ENCODE measurements at places on chromosomes 16 and 17.

- peak; percentile 55 for DNase-seq
Measured at GRCh38 chr17:77375917-77376651, 235.3 kb downstream of the SEC14L1 start.

DNA sequence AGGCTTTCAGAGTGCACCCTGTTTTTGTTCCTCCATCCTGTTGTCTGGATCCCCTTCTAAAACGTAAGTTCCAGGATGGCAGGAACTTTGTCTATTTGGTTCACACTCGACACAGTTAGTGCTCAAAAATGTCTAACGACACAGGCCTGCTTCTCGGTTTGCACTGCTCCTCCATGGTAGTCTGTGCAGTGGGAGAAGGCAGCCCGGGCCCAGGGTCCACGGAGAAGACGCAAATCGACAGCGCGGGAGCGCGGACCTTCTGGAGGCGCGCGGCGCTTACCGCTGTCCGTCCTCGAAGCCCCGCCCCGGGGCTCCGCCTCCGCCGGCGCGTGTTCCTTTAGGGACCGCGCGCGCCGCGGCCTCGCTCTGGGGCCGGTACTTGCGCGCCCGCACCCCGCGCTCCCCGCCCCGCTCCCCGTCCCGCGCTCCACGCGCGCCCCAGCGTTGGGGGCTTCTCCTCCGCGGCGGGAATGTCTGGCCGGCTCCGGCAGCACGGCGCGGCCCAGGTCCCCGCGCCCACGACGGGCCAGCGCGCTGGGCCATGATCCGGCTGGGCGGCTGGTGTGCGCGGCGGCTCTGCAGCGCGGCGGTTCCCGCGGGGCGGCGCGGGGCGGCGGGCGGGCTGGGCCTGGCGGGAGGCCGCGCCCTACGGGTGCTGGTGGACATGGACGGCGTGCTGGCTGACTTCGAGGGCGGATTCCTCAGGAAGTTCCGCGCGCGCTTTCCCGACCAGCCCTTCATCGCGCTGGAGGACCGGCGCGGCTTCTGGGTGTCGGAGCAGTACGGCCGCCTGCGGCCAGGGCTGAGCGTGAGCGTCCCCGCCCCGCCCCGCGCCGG is at the start of gene NT5M:
NT5M (plus strand) TSS at position 364 of the 837 bp plus-strand sequence; CDS start at position 542, 178 bp downstream.
- peak; percentile 60 for DNase-seq

DNA sequence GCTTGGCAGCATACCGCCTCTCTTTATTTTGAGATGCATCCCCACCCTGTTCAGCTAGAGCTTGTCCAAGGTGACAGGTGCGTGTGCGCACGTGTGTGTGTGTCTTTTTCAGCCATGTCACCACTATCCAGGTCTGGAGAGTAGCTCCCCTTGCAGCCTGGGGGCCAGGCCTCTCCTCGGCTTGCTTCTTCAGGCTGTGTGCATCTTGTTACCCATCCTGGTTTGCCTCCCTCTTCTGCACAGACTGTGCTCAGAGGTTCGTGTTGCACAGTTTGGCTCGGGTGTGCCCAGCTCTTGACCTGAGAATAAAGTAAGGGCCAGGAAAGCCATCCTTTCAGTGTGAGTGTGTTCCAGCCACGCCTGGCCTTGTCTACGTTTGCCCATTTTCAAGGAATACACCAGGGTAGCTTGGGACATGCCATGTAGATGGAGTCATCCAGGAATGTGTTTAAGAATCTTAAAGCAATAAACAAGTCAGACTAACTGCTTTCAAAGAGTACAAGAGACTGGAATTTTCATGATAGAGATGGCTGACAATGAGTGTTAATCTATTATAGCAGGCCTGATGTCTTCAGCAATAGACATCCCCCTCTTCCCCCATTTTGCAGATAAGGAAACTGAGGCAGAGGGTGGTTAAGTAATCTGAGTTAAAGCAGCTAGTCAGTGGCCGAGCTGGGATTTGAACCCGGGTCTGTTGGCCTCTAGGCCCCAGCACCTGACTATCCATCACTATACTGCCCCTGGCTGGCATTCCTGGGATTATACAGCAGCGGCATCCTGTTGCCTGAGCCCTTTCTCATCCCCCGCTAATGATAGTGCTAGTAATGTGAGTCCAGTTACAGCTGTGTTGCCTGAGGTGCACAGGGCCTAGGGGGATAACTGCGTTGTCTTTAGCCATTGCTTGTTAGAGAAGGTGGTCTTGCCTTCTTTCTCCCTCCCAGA is 77.9 kb downstream of the KSR1 start:
- DNase-seq: no peak

GRCh38 chr16:88747588-88748301 is 37.3 kb downstream of the PIEZO1 start:
- peak; percentile 78 for DNase-seq

GRCh38 chr17:45857977-45858708 is 13.5 kb downstream of the SPPL2C start:
- DNase-seq: no peak

DNA sequence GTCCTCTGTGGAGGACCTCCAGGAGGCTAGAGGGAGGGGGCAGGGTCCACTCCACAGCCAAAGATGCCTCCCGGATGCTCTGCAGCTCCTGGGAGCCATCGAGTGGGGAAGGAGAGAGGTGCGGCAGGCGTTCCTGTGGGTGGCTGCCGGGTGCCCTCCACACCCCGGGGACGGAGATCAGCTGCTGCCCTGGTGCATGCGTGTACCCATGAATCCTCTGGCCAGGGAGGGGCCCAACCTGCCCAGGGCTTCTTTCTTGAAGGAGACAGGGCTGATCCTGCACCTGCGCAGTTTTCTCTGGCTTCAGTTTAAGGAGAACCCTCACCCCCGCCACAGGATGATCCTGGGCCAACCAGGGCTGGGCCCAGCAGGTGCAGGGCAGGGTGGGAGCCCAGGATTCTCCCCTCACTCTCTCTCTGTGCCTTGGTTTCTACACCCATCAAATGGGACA is 33.5 kb upstream of the DOC2B start:
- DNase-seq: peak; percentile 70

- no peak for DNase-seq
Measured at GRCh38 chr16:88541831-88542616, 28.2 kb upstream of the ZC3H18 start.

GRCh38 chr16:64693946-64694345 is 427.9 kb downstream of the CDH11 start:
- no peak for DNase-seq

DNA sequence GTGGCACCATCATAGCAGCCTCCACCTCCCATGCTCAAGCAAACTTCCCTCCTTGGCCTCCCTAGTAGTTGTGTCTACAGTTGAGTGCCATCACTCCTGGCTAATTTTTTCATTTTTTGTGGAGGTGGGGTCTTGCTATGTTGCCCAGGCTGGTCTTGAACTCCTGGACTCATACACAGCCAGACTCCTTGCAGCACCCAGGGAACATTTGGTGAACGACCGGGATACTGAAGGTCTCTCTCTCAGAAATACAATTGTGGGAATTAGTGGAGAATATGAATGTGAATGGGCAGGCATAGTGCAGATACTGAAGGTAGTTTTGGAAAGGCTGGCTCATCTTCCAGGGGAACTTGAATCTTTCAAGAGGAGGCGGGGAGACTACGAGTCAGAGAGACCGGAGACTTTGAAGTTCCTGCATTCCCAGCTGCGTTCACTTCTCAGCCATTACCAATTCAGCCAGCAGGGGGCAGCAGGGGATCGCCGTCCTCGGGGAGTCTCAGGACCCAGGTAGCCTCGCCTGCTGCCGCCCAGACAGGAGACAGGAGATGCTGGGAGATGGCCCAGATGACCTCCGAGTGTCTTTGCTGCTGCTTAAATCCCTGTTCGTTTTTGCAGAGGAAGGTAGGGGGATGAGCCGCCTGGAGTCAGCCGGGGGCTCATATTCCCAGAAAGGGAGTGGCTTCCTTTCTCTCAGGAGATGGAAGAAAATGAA is 68.6 kb downstream of the HAPSTR1 start:
- peak; percentile 67 for DNase-seq

DNA sequence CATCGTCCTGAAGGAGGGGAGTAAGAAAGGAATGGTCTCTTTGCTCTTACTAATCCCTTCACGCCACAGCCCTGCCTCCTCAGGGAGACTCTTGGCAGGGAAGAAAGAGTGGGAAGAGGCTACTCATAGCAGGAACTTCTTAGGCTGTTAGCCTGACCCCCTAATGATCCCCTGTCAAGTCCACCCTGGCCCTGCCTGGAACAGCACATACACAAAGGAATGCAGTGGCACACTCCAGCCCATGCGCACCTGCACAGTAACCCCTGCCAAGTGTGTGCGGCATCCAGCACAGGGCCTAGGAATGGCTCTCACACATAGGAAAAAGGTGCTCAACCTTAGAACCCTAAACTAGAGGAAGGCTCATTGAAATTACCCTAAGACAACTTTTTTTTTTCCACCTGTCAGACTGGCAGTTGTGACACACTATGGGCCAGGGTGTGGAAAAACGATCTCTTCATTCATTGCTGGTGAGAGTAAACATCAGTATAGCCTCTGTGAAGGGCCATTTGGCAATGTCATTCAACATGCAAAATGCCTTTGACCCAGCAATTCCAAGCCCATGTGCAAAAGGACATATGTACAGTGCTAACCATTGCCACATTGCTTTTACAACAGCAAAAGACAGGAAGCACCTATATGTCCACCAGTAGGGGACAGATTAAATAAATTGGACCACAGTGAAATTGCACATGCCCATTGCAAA is 50.1 kb downstream of the PIMREG start:
- DNase-seq: no peak

GRCh38 chr16:77759821-77760220 is 28.5 kb upstream of the VAT1L start:
- DNase-seq: no peak

DNA sequence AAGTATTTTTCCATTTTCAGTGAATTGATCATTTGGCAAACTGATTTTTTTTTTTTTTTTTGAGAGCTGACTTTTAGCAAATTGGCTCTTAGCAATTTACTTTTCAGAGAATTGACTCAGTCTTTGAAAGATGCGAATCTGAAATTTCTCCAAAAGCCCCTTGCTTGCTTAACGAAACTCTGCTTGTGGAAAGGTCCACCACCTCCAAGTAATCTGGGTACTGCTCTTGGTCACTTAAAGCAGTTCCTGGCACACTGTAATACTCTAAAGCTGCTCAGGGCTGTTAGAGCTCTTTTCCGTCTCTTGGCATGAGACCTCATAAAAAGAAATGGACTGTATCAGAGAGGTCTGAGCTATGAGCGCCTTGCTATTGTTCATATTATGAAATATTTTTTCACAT is 2.9 kb downstream of the GSDMB start:
- no peak for DNase-seq

DNA sequence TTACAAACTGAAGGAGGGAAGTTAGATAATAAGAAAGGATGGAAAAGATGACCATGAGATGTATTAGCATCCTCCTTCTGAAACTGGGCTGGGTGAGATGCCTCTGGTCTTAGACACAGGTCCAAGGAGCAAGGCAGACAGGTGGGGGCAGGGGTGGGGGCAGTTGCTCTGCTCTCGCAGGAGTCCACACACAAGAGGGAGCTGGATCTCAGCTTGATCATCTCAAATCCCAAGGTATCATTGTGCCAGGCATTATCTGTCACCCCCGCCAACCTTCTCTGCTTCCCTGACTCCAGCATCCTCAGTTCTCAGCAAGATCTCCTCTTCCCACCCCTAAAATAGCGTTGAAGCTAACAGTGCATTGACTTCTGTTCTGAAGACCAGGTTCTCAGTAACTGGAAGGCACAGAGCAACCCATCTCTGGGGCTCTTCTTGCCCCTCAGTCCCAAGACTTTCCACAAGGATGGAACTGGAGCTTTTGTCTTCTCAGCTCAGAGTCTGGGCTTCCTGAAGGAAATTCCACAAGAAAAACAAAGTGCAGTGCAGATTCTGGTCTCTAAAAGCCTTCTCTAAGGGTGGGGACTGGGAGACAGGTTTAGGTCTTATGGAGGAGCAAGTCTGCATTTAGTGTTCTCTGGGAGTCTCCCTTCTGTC is 1.6 kb downstream of the FLOT2 start:
- no peak for DNase-seq

DNA sequence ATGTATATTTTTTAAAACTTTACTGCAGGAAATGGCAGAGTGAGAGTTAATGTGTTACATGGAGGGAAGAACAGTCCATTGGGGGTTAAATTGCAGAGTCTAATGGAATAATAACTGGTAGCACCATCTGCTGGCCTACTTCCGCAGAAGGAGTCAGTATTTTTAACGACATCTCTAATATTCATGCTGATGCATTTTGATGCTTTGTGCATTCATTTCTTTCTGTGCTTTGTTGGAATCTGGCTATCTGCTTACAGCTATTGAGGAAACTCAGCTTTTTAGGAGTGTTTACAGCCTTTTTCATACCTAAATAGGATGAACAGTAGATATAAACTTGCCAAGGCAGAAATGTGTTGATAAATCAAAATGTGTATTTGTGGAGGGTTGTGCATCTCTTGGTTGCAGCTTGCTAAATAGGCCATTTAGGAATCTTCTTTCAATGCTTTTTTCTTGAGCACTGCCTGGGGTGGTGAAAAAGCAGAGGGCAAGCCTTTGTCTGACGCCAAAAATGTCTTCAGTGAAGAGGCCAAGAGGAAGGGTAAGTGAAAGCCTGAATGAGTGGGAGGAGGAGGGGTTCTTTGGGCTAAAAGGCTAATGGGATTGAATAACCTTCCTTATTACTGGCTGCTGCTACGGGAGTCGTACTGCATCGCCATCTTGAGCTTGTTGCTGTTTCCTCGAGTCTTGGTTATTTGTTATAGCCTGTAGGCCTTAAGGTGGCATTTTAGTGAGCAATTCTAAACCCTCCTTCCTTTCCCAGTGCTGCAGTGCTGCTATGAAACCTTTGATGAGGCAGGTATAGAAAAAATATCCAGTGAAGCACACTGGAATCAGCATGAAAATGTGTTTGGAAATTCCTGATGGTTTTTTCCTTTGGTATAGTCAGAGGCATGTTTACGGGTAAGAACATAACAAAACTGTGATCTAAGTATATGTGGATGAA is 153.3 kb downstream of the CHD9 start:
- DNase-seq: peak; percentile 48

DNA sequence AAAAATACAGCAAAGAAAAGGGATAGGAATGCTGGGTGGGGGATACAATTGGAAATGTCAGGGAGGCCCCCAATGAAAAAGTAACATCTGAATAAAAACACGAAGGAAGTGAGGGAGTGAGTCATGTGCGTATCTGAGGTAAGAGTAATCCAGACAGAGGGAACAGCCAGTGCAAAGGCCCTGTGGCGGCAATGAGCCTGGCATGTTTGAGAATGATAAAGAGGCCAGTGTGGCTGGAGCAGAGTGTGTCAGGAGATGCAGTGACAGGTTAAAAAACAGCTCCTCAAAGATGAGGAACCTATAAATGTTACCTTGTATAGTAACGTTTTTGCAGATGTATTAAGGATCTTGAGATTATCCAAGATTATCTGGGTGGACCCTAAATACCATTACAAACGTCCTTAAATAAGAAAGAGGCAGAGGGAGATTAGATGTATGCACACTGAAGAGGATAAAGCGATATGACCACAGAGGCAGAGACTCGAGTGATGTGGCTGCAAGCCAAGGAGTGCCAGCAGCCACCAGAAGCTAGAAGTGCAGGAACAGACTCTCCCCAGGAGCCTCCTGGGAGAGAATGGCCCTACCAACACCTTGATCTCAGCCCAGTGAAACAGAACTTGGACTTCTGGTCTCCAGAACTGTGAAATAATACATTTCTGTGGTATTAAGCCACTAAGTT is 17.8 kb upstream of the SLC35B1 start:
- DNase-seq: no peak

GRCh38 chr16:29192329-29193247 is 207.7 kb downstream of the LAT start:
- no peak for DNase-seq

GRCh38 chr17:50462446-50462845 is 6.2 kb downstream of the CHAD start:
- no peak for DNase-seq
